Activated naive CD4-positive, alpha-beta T cell treated with anti-CD3 and anti-CD28 coated beads, Interleukin-2, amount 50 U/mL, for 16 hours (primary cell): ENCODE measurements at places on chromosomes 4 and X.

DNA sequence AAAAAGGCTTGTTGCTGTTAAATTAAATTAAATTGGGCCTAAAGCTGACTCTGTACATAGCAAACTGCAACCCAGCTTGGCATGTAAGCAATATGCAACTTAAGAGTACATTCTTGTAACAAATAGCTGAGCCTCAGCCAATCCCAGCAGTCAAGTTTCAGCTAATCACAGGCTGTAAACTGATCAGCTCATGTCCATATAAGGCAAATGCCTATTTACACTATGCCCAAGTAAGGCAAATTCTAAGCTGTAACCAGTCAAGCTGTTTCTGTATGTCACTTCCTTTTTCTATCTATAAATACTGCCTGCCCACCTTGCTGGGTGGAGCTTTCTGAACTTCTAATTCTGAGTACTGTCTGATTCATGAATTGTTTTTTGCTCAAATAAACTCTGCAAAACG lies 429.1 kb upstream of the FTHL17 start:
- DNase-seq: no peak

GRCh38 chrX:14026121-14026520 lies 3.6 kb downstream of the GEMIN8 start:
- no peak for DNase-seq

DNA sequence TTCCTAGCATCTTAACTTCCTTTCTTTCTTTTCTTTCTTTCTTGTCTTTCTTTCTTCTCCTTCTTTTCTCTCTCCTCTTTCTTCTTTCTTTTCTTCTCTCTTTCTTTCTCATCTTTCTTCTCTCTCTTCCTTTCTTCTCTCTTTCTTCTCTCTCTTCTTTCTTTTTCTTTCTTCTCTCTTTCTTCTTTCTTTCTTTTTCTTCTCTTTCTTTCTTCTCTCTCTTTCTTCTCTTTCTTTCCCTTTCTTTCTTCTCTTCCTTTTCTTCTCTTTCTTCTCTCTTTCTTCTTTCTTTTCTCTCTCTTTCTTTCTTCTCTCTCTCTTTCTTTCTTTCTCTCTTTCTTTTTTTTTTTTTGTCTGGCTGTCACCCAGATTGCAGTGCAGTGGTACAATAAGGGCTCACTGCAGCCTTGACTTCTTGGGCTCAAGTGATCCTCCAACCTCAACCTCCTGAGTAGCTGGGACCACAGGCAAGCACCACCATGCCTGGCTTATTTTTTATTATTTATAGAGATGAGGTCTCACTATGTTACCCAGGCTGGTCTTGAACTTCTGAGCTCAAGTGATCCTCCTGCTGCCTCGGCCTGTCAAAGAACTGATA lies 17.5 kb downstream of the NMU start:
- no peak for DNase-seq

DNA sequence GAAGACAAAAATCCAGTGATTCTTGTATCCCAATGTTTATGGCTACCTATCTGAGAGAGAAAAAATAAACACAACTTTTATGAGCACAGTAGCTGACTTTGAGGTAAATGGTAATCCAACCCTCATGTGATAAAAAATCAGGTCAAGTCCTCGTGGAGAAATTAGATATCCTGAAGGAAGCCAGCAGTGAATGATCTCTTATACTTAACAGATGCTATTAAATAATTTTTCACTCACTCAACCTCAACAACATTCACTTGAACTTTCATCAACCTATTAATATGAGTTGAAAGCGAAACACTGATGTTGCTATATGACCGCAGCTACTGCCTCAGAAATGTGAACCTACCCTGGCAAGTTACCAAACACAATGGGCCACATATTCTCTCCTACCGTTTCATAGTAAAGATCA lies 105.4 kb downstream of the GPC3 start:
- DNase-seq: no peak

GRCh38 chr4:139892973-139893736 lies 227.5 kb downstream of the MGST2 start:
- DNase-seq: no peak

DNA sequence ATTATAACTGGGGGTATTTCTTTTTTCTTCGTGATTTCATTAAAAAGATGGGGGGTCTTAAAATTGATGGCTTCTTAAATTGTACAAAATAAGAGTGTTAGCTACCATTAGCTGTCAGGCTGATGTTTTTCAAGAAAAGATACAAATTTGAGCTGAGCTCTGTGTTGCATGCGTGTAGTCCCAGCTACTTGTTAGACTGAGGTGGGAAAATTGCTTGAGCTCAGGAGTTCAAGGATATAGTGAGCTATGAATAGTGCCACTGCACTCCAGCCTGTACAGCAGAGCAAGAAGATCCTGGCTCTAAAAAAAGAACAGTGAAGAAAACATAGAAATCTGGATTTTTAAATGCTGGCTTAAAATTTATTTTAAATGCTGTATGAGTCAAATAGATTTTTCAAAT lies 13.0 kb downstream of the USO1 start:
- DNase-seq: no peak

- no peak for DNase-seq
These were observed 4.6 kb upstream of the CLDN24 start for GRCh38 chr4:183326853-183327252.

- DNase-seq: no peak
These were observed 321.0 kb upstream of the CPEB2 start for GRCh38 chr4:14681330-14681729.

- DNase-seq: no peak
These were observed 41.1 kb downstream of the MAD2L1 start for GRCh38 chr4:120025516-120025915.

DNA sequence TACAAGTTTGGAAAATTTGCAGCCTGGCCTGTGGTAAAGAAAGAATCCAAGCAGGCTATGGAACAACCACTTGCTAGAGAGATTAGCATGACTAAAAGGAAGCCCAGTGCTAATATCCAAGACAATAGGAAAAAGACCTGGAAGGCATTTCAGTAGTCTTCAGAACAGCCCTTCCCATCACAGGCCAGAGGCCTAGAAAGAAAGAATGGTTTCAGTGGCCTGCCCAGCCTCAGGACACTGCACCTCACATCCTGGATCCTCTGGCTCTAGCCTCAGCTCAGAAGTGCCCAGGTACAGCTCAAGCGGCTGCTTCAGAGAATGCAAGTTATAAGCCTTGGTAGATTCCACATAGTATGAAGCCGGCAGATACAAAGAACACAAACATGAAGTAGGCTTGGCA lies 449.8 kb upstream of the AR start:
- DNase-seq: no peak

GRCh38 chr4:91989914-91990313 lies 313.9 kb upstream of the GRID2 start:
- no peak for DNase-seq

DNA sequence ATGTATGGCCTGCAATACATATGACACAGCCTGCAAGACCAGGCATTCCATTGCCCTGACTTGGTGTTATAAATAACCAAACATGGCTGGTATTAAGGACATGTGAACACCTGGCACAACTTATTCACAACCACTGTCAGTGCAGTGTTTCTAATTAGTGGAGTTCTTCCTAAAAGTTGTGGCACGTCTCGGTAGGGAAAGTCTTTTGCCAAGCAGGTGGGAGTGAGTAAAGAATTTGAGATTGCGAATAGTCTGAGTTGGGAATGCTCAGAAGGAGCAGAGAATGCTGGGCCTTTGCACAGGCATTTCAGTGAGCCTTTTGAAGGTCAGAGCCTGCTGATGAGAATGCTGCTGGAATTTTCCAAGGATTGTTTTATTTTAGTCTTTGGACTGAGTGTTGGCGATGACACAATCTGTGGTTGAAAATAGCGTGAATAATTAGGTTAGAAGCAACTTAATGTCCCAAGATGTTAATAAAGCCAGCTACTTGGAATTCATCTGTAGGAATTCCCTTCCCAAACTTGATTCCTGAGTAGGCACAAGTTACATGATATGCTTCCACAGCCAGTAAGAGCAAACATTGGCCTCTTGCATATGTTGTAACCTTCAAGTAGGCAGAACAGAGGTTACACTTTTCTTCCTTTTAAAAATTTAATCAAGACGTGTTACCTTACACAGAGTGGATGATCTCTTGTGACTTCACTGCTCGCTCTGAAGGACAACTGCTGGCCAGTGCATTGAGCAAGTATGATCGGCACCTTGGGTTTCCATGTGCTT lies 83.6 kb upstream of the PGRMC2 start:
- no peak for DNase-seq

GRCh38 chrX:43328358-43328946 lies 327.6 kb upstream of the MAOA start:
- no peak for DNase-seq

DNA sequence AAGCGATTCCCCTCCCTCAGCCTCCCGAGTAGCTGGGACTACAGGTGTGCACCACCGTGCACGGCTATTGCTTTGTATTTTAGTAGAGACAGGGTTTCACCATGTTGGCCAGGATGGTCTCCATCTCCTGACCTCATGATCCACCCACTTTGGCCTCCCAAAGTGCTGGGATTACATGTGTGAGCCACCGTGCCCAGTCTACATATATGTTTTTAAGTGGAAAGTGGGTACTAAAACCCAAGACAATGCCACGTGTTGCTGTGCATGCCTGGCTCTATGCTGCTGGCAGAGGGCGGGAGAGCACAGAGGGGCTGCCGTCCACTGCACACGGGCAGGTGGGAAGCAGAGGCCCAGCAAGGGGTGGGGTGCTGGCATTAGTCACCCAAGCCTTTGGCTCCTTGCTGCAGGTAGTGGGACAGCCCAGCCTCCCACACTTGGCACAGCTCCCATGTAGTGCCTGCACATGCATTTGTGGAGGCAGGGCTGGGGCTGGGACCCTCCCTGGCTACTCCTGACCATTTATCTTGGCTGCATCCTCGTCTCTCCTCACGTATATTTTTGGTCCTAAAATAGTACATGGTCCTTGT lies 3.5 kb downstream of the EMD start:
- DNase-seq: no peak

- no peak for DNase-seq
These were observed 47.1 kb downstream of the FHDC1 start for GRCh38 chr4:152983221-152983620.

DNA sequence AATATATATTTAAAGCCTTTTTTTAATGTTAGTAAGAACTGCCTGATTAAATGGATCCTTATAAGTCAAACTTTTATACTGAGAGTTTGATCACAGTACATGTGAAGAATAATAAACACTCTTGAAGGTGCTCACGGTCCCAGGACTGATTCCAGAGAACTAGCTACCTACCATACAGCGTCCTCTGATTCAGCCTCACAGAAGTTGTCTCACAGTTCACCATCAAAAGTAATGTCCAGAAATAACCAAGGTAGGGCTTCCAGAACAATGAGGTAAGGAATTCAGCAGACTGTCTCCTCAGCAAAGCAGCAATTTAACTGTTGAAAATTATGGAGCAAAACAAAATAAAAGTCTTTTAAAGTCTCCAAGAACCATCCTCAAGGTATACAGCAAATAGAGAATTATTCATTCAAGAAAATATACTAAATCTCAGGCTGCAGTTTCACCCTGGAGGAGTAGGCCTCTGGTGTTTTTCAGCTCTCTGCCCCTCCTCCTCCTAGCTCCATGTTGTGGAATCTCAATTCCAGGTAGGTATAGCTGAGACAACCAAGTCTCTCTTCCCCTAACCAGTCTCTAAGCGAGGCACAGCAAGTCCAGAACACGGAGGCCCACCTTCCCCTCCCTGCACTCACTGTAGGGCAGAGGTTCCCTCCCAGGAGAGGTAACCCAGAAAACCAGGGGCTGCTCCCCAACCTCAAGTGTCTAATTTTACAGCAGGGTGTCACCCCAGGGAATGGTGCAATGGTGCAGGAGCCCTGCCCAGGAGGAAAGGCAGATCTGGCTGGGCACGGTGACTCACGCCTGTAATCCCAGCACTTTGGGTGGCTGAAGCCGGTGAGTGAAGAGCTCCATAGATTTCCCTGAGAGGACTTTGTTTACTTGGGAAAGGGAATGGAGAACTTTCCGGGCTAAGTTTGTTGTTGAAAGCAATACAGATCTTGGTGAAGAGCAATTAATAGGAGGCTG lies 28.6 kb downstream of the FAM241A start:
- no peak for DNase-seq
